Sigmoid colon (tissue), 7 donors: ENCODE measurements at places on chromosomes 13 and 19. TPM values are rescaled to one million over a fixed set of nuclear protein-coding genes. Genes with fewer than 3 reads are reported as not detected.

GRCh38 chr13:59755632-59756290 is 408.0 kb downstream of the DIAPH3 start:
- DNase-seq = no peak
- no peaks in the 10 kb centered on the region for H3K36me3 ChIP-seq
- H3K4me1 ChIP-seq = no peaks in the 10 kb centered on the region
- H3K27ac ChIP-seq = no peak overlapping the region

DNA sequence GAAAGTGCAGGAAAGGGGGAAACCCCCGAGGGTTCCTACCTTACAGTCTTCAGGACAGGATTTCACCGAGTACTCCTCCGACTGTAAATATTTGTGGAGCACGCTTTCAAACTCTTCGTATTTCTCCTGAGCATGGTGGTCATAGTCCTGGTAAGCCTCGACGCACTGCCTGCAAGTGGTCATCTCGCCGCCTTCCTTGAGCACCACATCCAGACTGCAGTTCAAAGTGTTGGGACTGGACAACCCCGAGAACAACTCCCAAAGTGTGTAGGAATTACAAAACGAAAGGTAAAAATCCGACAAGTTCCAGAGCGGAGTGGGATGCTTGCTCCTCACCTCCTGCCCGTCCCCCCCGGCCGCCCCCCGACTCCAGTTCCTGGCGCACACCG is 349.7 kb downstream of the LIG4 start:
- no peak overlapping the region for H3K27ac ChIP-seq
- no peaks in the 10 kb centered on the region for H3K36me3 ChIP-seq
- no peak for DNase-seq
- no peak overlapping the region for H3K4me3 ChIP-seq

DNA sequence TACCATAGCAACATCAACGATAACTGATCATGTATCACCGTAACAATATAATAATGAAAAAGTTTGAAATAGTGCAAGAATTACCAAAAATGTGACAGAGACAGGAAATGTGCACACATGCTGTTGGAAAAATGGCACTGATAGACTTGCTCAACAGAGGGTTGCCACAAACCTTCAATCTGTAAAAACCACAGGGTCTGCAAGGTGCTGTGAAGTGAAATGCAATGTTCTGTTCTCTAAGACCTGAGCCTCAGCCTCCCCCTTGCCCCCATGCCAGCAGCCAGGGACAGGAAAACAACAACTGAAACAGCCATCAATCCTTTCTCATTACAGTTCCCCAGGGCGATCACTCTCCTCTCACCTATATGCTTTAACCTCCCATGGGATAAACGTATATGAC is 88.4 kb downstream of the USP12 start:
- no peak overlapping the region for H3K27ac ChIP-seq
- no peaks in the 10 kb centered on the region for H3K36me3 ChIP-seq
- H3K4me1 ChIP-seq = peaks cover 14% of the 10 kb centered on the region

DNA sequence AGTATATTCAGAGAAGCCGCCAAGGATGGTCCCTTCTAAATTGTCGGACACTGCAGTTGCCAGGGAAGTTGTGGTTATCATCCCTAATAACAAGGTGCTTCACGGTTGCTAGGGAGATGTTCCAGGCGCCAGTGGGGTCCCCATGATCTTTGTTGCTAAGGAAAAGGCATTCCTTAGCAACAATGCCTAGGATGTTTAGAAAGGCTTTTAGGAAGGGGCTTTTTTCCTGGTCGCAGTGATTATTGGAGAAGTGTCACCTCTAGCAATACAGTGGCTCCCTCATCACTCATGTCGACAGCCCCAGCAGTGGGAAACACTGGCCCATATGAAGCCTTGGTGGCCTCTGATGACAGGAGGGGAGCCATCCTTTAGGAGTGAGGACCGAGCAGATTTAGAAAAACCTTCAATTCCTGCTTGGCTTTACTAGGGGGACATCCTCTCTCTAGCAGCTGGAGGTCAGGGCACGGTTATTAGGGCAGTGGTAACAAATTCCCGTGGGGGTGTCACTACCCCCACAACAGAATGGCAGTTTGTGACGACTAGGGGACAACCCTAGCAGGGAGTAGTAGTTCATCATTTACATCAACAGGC is 6.4 kb upstream of the TMC4 start:
- no peak overlapping the region for H3K4me3 ChIP-seq
- H3K4me1 ChIP-seq = no peaks in the 10 kb centered on the region
- no peak for DNase-seq
- no peaks in the 10 kb centered on the region for H3K27me3 ChIP-seq
- H3K36me3 ChIP-seq = peaks cover 33% of the 10 kb centered on the region

DNA sequence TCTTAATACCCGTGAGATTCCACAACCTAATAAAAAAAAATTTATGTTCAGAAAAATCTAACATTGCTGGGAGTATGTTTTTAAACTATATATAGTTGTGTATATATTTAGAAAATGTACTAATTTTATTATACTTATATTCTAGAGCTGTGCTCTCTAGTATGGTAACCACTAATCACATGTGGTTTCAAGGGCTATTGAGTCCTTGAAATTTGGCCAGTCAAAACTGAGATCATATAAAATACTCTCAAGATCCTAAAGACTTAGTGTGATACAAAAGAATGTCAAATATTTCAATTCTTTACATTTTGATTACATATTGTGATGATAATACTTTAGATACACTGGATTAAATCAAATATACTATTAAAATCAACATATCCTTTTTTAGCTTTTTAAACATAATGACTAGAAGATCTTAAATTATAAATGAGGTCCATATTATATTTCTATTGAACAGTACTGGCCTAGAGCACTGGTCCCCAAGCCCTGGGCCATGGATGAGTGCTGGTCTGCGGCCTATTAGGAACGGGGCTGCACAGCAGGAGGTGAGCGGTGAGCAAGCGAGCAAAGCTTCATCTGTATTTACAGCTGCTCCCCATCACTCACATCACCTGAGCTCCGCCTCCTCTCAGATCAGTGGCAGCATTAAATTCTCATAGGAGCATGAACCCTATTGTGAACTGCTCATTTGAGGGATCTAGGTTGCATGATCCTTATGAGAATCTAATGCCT is 176.5 kb upstream of the NBEA start:
- H3K27ac ChIP-seq = no peak overlapping the region
- H3K4me1 ChIP-seq = peaks cover 24% of the 10 kb centered on the region
- no peak for DNase-seq
- no peaks in the 10 kb centered on the region for H3K36me3 ChIP-seq
- no peak overlapping the region for H3K4me3 ChIP-seq
- no peaks in the 10 kb centered on the region for H3K27me3 ChIP-seq

GRCh38 chr19:15453906-15454860 is 4.4 kb upstream of the WIZ start:
- DNase-seq = no peak
- peaks cover 13% of the 10 kb centered on the region for H3K27me3 ChIP-seq
- no peaks in the 10 kb centered on the region for H3K36me3 ChIP-seq
- no peaks in the 10 kb centered on the region for H3K4me1 ChIP-seq
- no peak overlapping the region for H3K4me3 ChIP-seq
- H3K27ac ChIP-seq = no peak overlapping the region

- H3K4me3 ChIP-seq = no peak overlapping the region
- H3K4me1 ChIP-seq = no peaks in the 10 kb centered on the region
- H3K36me3 ChIP-seq = no peaks in the 10 kb centered on the region
- peaks cover 14% of the 10 kb centered on the region for H3K27me3 ChIP-seq
These were observed 14.5 kb upstream of the RAB20 start for GRCh38 chr13:110576070-110576394.

DNA sequence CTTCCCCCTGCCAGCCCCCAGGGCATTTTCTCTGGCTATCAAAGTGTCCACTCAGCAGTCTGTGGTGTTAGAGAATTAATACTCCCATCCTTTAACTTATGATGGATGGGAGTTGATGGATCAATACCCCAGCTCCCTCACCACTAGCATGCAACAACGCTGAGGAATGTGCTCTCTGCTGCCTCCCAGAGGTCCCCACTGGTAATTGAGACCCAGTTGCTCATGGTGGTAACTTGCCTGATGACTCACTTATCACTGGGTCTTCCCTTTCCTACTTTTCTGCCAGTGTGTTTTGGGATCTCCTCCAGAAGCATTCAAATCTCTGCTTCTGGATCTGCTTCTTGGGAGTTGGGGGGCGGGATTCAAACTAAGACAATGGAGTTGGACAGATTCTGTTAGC is 20.3 kb upstream of the CACNA1A start:
- H3K27me3 ChIP-seq = peaks cover 10% of the 10 kb centered on the region
- H3K36me3 ChIP-seq = no peaks in the 10 kb centered on the region
- H3K27ac ChIP-seq = no peak overlapping the region
- no peak overlapping the region for H3K4me3 ChIP-seq
- H3K4me1 ChIP-seq = no peaks in the 10 kb centered on the region
- no peak for DNase-seq

- no peaks in the 10 kb centered on the region for H3K27me3 ChIP-seq
- H3K27ac ChIP-seq = no peak overlapping the region
- H3K4me3 ChIP-seq = no peak overlapping the region
- no peak for DNase-seq
These were observed 5.7 kb upstream of the ATF5 start for GRCh38 chr19:49923055-49924003.

DNA sequence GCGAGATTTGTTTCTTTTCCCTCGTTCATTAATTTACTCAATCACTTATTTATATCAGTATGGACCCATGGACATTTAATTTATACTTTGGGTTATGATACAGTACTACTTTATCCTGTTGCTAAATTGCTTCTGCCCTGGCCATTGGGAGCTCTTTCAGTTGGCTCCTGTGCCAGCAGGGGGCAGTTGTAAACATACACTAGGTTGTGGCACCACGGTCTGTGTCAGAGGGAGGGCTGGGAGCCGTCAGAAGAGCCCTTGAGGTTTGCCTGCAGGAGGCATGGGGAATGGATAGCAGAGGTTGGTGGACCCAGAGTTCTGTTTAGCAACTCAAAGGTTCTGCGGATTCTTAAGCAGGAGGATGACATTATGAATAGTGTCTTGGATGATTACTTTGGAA is 94.3 kb downstream of the ERCC5 start:
- no peaks in the 10 kb centered on the region for H3K4me1 ChIP-seq
- H3K27me3 ChIP-seq = no peaks in the 10 kb centered on the region
- no peak overlapping the region for H3K27ac ChIP-seq
- no peak overlapping the region for H3K4me3 ChIP-seq
- H3K36me3 ChIP-seq = no peaks in the 10 kb centered on the region

- H3K27ac ChIP-seq = no peak overlapping the region
- H3K36me3 ChIP-seq = no peaks in the 10 kb centered on the region
- H3K4me1 ChIP-seq = no peaks in the 10 kb centered on the region
- no peaks in the 10 kb centered on the region for H3K27me3 ChIP-seq
These were observed 103.7 kb upstream of the EDNRB start for GRCh38 chr13:78022164-78022877.

- no peaks in the 10 kb centered on the region for H3K27me3 ChIP-seq
- H3K4me3 ChIP-seq = no peak overlapping the region
- H3K36me3 ChIP-seq = no peaks in the 10 kb centered on the region
- H3K4me1 ChIP-seq = no peaks in the 10 kb centered on the region
These were observed 612.1 kb downstream of the TBC1D4 start for GRCh38 chr13:74869846-74870245.

GRCh38 chr13:82947191-82947621 is 935.1 kb downstream of the SLITRK1 start:
- no peaks in the 10 kb centered on the region for H3K4me1 ChIP-seq
- H3K27ac ChIP-seq = no peak overlapping the region
- H3K36me3 ChIP-seq = no peaks in the 10 kb centered on the region
- H3K27me3 ChIP-seq = no peaks in the 10 kb centered on the region
- no peak for DNase-seq
- H3K4me3 ChIP-seq = no peak overlapping the region

GRCh38 chr13:44305917-44306370 is 67.7 kb upstream of the SERP2 start:
- no peaks in the 10 kb centered on the region for H3K36me3 ChIP-seq
- peak overlapping the region; percentile 90 for H3K27ac ChIP-seq
- no peak overlapping the region for H3K4me3 ChIP-seq
- H3K27me3 ChIP-seq = no peaks in the 10 kb centered on the region
- H3K4me1 ChIP-seq = peaks cover 99% of the 10 kb centered on the region
- no peak for DNase-seq

GRCh38 chr19:50983625-50984292 is at the start of gene KLK7:
Gene KLK7, minus strand, starts transcription at chr19:50983917. Its CDS starts 1,518 bp downstream, at chr19:50982399.
- no peaks in the 10 kb centered on the region for H3K36me3 ChIP-seq
- H3K27ac ChIP-seq = no peak within 1 kb of the TSS
- peaks cover 5% of the 10 kb centered on the region for H3K27me3 ChIP-seq
- DNase-seq = peak; percentile 34
- H3K4me1 ChIP-seq = no peaks in the 10 kb centered on the region

DNA sequence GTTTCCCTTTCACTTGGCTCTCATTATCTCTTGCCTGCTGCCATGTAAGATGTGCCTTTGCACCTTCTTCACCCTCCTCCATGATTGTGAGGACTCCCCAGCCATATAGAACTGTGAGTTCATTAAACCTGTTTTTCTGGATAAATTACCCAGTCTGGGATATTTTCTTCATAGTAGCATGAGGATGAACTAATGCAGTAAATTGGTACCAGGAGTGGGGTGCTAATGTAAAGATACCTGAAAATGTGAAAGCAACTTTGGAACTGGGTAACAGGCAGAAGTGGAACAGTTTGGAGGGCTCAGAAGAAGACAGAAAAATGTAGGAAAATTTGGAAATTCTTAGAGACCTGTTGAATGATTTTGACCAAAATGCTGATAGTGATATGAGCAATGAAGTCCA is 487.4 kb downstream of the LMO7 start:
- no peak overlapping the region for H3K27ac ChIP-seq
- no peaks in the 10 kb centered on the region for H3K4me1 ChIP-seq

DNA sequence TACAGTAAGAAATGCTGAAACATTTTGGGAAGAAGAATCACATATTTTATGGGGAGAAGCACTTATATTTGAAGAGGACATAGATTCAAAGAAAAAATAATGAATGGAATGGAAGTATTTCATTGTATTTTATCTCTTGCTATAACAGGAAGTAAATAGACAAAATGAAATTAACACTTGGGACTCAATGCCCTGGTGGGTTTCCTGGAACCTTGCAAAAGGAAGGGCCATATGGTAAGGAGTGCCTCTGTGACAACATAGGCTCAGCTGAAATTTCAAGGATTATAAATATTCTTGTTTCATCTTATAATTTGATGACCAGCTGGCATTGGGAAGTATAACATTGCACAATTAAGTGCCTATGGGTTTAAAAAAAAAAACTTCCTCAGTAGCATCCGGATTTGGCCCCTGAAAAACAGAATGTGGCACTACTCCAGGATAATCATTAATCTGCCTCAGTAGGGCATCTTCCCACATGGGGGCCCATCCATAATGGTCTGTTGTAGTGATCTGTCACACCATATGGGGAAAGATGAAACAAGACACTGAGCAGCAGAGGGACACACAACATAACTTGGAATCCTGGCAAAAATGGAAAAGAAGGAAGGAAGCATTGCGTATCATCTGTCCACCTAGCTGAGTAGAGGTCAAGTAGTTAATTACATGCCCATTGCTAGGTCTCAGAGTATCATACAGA is 321.6 kb downstream of the NDFIP2 start:
- no peak overlapping the region for H3K4me3 ChIP-seq
- H3K36me3 ChIP-seq = no peaks in the 10 kb centered on the region
- no peaks in the 10 kb centered on the region for H3K4me1 ChIP-seq
- no peaks in the 10 kb centered on the region for H3K27me3 ChIP-seq
- DNase-seq = no peak

ALKBH7 gene
- total RNA-seq = 82.8 TPM

CCDC8 gene
- total RNA-seq = 4.6 TPM

SELENOV gene
- total RNA-seq = not detected

SMIM24 gene
- total RNA-seq = not detected

MBD3L4 gene
- total RNA-seq = not detected

ZNF493 gene
- total RNA-seq = 49.3 TPM

ZNF223 gene
- total RNA-seq = 2.5 TPM

PPM1N gene
- total RNA-seq = 1.9 TPM
